ENCODE measurements at places on chromosomes 16 and 17.

DNA sequence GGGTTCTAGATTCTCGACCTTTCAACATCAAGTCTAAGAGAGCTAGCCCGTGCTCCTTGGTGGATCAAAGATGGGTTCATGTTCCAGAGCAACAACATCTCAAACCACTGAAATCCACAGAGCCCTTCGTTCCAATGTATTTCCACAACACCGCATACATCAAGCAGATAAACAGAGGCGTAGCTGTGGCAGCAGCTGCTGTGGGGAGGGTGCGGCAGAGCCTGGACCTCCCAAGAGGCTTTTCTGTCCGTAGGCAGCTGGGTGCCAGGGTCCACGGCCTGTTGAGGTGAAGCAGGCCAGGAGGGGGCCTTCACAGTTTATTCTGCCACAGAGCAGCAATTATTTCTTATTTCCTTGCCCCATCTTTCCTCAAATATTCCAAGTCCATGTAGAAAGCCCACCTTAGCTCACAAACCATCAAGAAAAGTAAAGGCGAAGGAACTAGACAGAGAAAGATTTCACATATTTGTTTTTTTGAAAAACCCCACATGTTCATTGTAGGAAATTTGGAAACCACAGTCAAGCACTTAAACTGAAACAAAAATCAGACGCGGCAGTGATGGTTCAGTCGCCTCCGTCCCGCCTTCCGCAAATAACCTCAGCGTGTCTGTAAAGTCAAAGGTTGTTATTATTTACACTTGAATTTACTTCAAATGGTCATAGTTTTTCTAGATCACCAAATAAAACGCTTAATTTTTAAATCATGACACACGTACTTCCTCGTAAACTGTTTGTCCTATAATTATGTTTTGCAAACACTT lies 144.6 kb upstream of the FOXF1 start:
- DNase-seq = peak; percentile 38

- DNase-seq = no peak
These were observed 178.5 kb upstream of the RPL38 start for GRCh38 chr17:74024871-74025531.

DNA sequence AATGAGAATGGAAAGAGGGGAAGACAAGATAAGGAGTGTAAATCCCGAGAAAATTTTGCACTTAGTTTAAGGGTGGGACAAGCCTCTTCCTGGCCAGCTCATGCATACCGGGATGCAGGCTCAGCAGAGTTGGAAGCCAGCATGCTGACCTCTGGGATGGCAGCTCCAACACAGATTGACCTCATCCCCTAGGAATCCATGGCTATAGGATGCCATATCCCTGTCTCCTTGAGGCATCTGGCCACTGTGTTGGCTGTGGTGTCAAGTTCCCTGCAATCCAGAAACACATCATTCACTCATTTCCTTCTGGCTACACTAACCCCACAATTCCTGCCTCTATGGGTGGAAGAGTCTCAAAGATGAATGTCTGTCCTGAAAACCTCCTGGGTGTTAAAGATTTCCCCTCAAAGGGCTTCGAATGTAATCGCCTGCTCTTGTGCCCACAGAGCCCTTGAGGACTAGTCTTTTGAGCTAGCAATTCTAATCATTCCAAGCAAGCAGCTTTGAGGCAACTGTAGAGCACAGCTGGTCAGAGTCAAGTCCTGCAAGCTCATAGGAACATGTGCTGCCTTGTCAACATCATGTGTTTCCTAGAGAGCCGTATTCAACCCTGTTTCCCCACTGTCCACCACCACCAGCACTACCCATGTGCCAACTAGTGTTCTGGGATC lies 141.4 kb downstream of the PMP22 start:
- DNase-seq = peak; percentile 67

- DNase-seq = no peak
These were observed 578.2 kb downstream of the TOX3 start for GRCh38 chr16:51968749-51969148.

DNA sequence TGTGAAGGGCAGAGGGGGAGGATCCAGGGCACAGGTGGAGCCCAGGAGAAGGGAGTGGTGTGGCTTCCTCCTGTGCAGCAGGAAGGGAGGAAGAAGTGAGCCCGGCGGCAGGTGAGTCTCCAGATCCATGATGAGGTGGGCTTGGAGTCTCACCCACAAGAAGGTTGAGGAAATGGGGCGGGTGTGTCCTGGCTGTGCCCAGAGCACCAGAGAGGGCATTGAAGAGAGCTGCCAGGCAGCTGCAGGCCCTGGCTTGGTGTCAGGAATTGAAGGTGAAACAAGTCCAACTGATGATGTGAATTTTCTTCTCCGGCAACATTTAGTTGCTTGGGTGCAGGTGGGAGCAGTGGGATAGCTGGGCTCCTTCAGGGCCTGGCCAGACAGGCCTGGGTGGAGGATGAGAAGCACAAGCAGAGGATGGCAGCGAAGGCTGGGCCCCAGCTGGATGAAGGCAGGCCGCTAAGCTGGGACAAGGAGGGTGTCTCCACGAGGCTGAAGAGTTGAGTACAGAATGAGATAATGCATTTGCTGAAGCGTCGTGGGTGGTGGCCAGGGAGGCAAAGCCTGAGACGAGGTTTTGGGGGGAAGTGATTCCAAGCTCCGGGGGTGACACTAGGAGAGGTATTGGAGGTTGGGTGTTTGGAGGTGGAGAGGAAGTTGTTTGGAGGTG lies 18.3 kb downstream of the NT5M start:
- DNase-seq = no peak

- DNase-seq = no peak
These were observed 539 bp upstream of the CKLF start for GRCh38 chr16:66551788-66552285.

GRCh38 chr16:49400611-49401010 lies 27.0 kb downstream of the C16orf78 start:
- no peak for DNase-seq

- DNase-seq = peak; percentile 92
These were observed 114.0 kb downstream of the C16orf95 start for GRCh38 chr16:87203060-87203656.

DNA sequence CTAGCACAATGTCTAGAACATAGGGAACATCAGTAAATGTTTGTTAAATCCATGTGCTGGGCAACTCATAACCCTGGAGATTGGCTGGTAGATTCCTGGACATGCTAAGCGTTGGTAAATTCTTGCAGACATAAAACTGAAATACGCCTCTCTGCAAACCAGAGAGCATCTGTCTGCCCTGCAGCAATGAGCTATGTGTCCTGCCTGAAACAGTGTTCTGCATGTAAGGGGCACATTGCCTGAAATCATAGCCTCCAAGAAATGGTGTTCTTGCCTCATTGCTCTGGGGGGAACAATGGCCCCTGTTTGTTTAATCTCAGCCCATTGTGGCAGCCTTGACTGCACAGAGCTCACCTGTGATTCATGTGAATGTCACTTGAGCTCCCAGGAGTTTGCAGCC lies 113.5 kb upstream of the CCL2 start:
- DNase-seq = no peak

- peak; percentile 20 for DNase-seq
These were observed 787 bp downstream of the NT5C start for GRCh38 chr17:75130632-75131277.

GRCh38 chr16:80040814-80041213 lies 440.3 kb upstream of the MAF start:
- no peak for DNase-seq

GRCh38 chr17:80030730-80031410 lies 4.8 kb downstream of the TBC1D16 start:
- DNase-seq = no peak

GRCh38 chr17:9468532-9468931 lies 107.1 kb downstream of the STX8 start:
- DNase-seq = no peak

GRCh38 chr16:77288222-77288621 lies 89.0 kb downstream of the SYCE1L start:
- peak; percentile 83 for DNase-seq

GRCh38 chr16:54489225-54490111 lies 202.9 kb upstream of the IRX3 start:
- DNase-seq = no peak

- DNase-seq = no peak
These were observed 9.6 kb upstream of the EIF1 start for GRCh38 chr17:41678907-41679739.

- DNase-seq = no peak
These were observed 8.5 kb downstream of the CACNG1 start for GRCh38 chr17:67052720-67053437.

- DNase-seq = peak; percentile 4
These were observed 10.0 kb downstream of the GAN start for GRCh38 chr16:81324808-81325207.

- DNase-seq = no peak
These were observed 104.7 kb downstream of the SMG6 start for GRCh38 chr17:2198927-2199326.

- DNase-seq = no peak
These were observed 42.9 kb downstream of the TBC1D16 start for GRCh38 chr17:79992649-79993389.

GRCh38 chr17:11493936-11494335 lies 104.3 kb upstream of the DNAH9 start:
- DNase-seq = no peak

GRCh38 chr17:39533891-39534290 lies 72.6 kb downstream of the CDK12 start:
- no peak for DNase-seq

- peak; percentile 2 for DNase-seq
These were observed 378.9 kb downstream of the PMP22 start for GRCh38 chr17:14886200-14886739.
